ENCODE measurements at places on chromosomes 3 and 15.

GRCh38 chr3:68515237-68515636, 417.1 kb downstream of the TAFA4 start:
- no peak for DNase-seq

- no peak for DNase-seq
Measured at GRCh38 chr3:32246079-32246675, 7.7 kb downstream of the CMTM8 start.

DNA sequence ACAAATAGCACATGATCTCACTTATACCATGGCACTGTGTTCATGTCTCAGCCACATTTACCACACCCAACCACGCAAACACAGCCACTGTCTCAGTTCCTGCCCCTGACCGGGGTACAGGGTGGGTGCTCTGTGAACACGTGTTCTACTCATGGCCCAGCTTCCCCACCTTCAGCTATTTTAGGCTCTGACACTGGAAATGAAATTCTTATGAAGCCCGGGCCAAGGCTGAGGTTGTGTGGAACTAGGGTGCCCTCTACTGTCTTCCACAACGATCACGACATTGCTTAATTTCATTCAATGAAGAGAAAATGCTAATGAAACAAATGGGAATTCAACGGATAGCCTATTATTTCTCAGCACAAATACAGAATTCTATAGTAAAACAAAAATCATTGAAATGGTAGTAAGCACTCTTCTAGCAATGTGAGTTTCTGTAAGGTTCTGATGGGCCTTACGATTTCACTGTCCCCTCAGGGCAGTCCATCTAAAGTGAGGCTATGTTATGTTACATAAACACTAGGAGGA, 2.1 kb upstream of the GABRA5 start:
- DNase-seq, result peak; percentile 11

GRCh38 chr3:50388720-50389413, 29.5 kb upstream of the TMEM115 start:
- no peak for DNase-seq

- DNase-seq, result no peak
Measured at GRCh38 chr3:72353236-72354128, 494.8 kb downstream of the SHQ1 start.

DNA sequence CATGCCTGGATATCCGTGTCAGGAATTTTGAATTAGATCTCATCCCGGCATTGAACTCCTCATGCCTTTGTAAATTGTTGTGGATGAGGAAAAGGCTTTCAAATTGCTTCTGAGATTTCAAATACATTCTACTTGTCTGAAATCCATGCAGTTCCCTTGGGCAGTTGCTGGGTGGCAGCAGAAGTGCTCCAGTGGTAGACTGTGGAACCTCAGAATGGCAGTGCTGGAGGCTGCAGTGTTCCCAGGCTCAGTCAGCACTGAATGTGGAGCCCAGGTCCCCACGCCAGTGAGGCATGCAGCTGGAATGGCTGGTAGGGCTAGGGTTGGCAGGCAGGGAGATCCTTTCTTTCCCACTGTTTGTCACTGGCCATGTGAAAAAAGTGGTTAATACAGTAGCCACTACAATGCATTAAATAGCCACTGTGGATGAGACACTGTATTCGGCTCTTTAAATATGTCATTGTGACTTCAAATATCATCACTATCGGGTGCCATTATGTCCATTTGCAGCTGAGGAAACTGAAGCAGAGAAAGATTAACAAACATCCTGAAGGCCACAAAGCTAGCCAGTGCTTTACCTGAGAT, 98.6 kb downstream of the TPRG1 start:
- no peak for DNase-seq

DNA sequence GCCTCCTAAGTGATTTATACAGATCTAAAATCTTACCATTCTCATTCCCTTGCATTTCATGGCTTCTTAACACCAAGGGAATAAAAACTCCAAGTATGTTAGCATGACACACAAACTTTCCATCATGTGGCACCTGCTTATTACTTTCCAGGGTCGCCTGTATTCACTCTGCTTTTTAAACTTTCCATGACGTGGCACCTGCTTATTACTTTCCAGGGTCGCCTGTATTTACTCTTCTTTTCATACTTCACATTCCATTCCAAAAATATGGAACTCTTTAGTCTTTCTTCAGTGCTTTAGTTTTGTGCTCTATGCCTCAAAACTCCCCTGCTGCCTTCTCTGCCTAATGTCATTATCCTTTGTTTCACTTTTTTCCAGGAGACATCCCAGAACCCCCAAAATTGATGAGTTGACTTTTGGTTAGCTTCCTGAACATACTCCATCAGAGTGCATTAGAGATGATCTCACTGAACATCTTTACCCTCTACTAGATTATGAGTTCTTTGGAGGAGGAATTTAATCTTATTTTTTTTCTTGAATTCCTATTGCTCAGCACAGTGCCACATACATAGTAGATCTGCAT, 47.0 kb downstream of the CALML4 start:
- no peak for DNase-seq

GRCh38 chr3:171347301-171348039, 112.7 kb downstream of the TNIK start:
- DNase-seq, result no peak

- no peak for DNase-seq
Measured at GRCh38 chr3:157618886-157619285, 115.7 kb upstream of the VEPH1 start.

- peak; percentile 32 for DNase-seq
Measured at GRCh38 chr3:52420388-52420787, 24.5 kb downstream of the SEMA3G start.

DNA sequence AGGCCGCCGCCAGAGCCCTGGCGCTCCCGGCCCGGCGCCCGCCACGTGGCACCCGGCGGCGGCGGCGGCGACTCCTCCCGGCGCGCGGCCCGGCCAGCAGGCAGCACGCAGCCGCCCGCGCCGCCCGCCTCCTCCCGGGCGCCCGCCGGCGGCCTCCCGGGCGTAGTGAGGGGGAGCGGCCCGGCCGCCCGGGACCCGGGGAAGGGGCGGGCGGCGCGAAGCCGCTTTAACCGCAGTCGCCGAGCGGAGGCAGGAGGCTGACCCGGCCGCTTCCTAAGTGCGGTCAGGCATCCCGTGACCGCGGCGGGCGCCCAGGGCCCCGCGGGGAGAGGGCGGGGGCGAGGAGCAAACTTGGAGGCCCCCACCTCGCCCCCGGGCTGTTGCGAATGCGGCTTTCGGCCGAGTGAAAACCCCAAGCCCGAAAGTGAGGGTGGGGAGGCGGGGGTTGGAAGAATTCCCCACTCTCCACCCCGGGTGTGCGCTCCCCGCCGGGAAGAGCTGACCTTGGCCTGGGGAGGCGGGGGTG, 1.7 kb upstream of the HES1 start:
- peak; percentile 81 for DNase-seq

- DNase-seq, result no peak
Measured at GRCh38 chr3:12107071-12107713, 51.5 kb downstream of the TIMP4 start.

DNA sequence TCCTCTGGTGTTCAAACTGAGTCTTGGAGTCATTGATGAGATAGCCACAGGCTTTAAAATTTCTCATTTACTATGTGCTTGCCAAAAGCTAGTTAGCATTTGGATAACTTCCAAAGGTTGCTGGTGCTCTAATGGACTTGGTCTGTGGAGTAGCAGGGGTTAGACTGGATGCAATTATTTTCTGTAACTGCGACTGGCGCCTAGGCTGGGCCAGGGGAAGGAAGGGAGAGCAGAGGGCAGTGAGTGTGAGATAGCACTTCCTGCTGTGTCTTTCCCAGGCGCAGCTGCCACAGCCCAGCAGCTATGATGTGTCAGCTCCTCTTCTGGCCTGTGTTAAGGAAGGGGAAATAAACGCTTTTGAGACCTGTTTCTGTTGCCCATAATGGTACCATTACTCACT, 98.6 kb downstream of the MYRIP start:
- DNase-seq, result no peak

DNA sequence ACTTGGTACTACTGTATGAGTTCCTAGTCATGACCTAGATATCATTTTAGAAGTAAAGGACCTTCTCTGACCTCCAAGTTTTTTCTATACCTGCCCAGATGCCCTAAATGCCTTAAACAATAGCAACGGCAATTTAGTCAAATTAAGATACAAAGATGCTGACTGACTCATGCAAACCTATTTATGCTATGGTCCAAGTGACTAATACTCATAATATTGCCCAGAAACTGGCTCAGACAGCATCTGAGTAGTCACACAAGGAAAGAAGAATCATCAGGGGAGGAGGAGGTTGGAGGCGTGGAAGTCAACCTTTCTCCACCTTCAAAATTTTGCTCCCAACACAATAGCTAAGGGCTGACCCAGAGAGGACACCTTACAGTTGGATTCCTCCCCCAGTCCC, 6.8 kb downstream of the FYCO1 start:
- DNase-seq, result no peak

GRCh38 chr3:149058602-149059001, 27.7 kb downstream of the HLTF start:
- DNase-seq, result no peak

GRCh38 chr15:49530092-49530491, 90.5 kb downstream of the FAM227B start:
- DNase-seq, result no peak

DNA sequence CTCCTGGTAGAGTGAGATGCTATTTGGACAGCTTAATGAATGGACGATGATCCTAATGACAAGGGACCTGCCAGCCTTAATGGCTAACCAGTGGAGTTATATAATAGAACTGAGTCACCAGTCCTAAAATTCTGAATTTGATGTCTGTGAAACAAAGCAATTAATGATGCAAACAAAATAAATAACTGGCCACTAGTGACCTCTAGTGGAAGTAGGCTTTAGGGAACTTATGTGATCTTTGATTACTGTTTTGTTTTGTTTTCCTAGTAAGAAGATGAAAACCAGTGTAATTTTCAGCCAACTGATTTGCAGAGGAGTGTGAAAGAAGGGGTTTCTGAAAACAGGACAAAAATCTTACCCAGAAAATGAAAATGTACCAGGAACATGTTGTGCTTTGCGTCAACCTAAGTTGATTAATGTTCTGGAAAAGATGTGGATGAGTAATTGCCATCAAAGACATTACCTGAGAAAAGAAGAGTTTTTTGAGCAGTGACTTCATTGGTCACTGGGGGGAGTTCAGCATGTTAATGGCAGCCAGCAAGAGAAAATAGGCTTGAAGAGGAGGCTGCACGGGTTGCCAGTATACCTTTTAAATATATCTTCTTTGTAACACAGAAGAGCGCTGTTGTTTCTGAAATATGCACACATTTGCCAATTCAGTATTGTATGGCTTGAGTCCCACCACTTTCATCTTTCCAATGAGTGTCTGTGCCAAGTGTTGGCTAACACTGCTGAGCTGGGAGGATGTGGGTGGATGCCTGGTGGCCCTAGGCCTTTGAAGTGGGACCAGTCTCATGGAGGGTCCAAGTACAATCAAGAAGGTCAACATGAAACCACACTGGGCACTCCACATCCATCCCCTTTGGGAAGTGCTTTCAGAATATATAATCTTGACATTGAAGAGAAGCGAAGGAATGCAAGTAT, 9.3 kb downstream of the VEPH1 start:
- DNase-seq, result peak; percentile 30
